ENCODE measurements at places on chromosomes 1 and 21.

DNA sequence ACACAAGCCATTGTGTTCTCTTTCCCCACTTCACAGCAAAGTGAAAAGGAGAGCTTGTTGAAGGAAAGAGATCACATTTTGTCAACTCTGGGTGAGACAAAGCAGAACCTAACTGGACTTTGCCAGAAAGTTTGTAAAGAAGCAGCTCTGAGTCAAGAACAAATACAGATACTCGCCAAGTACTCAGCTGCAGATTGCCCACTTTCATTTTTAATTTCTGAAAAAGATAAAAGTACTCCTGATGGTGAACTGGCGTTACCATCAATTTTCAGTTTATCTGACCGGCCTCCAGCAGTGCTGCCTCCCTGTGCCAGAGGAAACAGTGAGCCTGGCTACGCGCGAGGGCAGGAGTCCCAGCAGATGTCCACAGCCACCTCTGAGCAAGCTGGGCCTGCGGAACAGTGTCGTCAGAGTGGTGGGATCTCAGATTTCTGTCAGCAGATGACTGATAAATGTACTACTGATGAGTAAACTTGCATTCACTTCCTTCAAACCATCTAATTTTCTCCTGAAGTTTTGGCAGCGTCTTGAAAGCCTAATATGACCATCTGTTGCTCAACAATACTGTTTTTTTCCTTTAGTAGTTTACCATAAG, 43.7 kb downstream of the BACH1 start:
- no peak for DNase-seq

- DNase-seq = no peak
Observed at GRCh38 chr1:26887125-26887524, 3.0 kb downstream of the GPN2 start.

DNA sequence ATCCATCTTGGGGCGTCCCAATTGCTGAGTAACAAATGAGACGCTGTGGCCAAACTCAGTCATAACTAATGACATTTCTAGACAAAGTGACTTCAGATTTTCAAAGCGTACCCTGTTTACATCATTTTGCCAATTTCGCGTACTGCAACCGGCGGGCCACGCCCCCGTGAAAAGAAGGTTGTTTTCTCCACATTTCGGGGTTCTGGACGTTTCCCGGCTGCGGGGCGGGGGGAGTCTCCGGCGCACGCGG, 282 bp upstream of the SOD1 start:
- no peak for DNase-seq

- no peak for DNase-seq
Observed at GRCh38 chr21:17925899-17926298, 106.7 kb upstream of the C21orf91 start.

DNA sequence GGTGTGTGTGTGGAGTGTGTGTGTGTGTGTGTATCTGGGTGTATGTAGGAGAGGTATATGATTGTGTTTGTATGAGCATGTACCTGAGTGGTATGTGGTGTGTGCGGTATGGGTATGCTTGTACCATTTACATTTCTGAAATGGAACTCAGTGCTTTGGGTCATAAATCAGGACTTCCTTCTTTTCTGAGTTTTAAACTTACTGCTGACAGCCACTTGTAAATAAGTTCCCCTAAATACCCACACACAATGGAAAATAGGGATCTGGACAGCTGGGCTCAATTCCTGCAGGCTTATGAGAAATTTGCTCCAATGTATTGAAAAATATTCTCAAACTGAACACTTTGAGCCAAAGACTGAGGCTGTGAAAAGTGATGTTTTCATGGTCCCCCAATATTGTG, 293.6 kb downstream of the HLX start:
- no peak for DNase-seq

GRCh38 chr1:116306840-116307442, 66.1 kb upstream of the ATP1A1 start:
- DNase-seq = no peak

DNA sequence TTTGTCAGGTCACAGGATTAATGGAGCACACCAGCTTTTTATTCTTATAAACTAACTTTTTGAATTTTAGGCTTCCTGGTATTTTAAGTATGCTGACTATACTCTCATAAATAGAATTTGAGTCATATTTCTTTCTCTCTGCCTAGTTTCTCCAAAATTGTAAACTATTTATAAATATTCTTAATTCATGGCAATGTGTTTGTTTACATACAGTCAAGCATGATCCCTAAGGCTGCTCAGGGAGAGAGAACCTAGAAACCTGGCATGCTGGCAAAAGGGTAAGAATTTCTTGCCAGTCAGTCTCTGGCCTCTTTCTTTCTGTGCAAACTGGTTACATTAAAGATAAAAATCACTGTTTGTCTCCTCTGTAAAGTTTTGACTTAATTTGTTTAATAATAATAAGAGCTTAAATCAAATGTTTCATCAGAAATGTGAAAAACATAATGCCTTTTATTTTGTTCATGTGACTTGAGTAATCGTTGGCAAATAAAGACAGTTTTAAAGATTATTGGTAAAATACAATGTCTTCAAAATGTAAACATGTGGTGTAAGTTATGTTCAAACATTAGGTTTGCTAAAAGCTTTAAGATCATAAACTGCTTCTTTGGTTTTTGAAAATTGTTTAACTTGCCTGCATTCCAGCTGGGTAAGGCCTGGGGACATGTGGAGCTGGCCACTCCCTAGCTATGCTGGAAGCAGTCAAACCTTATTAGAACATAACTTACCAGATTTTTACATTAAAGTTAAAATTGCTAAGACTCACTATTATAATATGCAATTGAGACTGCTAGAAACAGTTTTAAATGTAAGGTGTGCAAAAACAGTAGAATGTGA, 1401.7 kb downstream of the NCAM2 start:
- no peak for DNase-seq

GRCh38 chr1:154344977-154345837, 19.9 kb downstream of the ATP8B2 start:
- DNase-seq = peak; percentile 67

GRCh38 chr1:96520579-96520947, 201.0 kb upstream of the PTBP2 start:
- DNase-seq = no peak

DNA sequence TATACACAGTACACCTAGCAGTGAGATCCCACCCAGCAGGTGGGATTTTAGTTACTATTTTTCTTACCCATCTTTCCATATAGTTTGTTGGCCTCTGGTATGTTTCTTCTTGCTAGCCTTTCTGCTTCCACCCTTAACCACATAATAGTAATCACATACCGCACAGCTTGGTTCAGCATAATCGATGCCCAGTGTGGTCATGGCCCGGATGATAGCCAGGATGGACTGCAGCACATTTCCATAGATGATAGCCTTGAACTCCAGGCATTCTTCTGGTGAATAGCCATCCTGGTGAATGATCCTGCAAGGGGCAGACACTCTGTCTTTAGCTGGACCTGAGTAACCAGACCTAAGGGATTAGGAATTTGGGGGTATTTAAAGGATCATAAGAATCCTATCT, 9.5 kb downstream of the GNAT2 start:
- DNase-seq = no peak

- no peak for DNase-seq
Observed at GRCh38 chr1:186983327-186983726, 154.6 kb downstream of the PLA2G4A start.

- no peak for DNase-seq
Observed at GRCh38 chr1:225152061-225152460, 222.6 kb downstream of the DNAH14 start.

DNA sequence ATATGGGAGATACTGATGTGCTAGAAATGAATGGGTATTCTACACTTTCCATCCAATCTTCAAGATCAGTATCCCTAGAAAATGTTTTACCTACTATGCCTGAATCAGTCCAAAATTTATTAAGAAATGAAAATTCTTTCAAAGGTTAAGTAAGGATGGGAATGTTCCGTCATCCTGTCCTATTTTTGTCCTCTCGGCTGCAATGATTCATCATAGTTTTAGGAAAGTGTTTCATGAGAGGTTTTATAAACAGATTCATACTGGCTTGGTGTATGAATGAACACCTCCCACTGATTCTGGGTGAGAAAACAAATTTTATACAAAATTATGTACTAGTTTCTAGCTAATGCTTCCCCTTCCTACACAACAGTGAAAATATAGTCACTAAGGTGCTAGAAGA, 504.6 kb upstream of the NR5A2 start:
- no peak for DNase-seq

DNA sequence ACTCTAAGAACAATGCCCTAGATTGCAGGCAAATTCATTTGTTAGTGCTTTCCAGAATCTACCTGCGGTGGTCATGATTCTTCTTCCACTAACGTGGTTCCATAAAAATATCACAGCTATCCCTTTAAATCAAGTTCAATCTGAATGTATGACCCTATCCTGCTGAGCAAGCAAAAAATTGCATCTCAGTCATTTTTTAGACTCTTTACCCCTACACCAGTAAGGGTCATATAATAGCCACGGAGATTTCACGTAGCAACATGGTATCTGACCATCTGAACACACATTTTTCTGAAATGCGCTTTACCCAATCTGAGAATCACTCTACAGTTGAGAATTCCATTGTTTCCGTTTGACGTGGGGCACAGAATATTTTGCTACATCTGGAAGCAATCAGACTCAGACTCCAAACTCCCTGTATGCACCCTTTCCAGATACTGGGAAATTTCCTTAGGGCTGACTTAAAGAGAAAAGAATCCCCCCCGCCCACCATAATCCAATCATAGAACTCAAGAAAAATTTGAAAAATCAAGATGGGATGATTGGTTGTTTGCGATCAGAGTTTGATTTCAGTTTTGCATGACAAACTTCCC, 699.2 kb upstream of the ZP4 start:
- no peak for DNase-seq

- no peak for DNase-seq
Observed at GRCh38 chr1:157829711-157830110, 9.8 kb upstream of the FCRL1 start.

- no peak for DNase-seq
Observed at GRCh38 chr21:15688809-15689208, 41.0 kb upstream of the USP25 start.

DNA sequence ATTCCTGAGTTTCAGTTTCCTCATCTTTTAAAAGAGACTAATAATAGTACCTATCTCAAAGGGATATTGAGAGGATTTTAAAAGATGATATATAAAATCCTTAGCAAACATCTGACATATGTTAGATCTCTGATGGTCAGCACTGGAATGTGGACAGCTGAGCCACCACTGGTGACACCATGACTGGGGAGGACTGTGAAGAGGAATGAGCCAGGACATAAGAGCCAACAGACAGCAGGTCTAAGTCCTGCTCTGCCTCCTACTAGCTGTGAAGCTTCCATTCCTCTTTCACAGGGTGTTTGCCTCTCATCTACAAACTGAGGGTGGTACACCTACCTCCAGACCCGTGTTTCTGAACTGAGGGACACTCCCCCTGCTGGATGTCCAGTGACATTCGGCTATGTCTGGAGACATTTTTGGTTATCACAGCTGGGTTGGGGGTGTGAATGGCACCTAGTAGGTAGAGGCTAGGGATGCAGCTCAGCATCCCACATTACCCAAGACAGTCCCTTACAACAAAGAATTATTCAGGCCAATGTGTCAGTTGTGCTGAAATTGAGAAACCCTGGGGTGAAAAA, 109.1 kb upstream of the OLIG2 start:
- DNase-seq = no peak

GRCh38 chr1:44811234-44811633, 2.9 kb downstream of the BTBD19 start:
- DNase-seq = no peak

GRCh38 chr1:151060007-151060656, at the start of gene MLLT11:
Gene MLLT11, plus strand, starts transcription at chr1:151060397. Its CDS starts 6,828 bp downstream, at chr1:151067225.
- DNase-seq = no peak

DNA sequence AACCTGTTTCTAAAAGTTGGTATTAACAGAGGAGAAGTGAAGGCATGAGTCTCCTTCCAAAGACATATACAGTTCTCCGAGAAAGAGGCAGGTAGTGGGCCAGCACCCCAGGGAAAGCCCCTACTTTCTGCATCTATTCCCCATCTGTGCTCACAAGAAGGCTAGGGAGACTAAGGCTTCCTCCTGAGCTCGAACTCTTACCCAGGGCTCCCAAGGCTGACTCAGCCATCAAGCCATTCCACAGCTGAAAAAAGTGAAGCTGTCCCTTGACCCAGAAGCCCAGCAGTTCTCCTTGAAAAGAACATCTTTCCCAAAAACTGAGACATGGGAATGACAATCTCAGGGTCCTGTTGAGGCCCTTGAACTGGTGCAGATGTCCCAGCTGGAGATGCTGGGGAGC, 1.9 kb upstream of the PADI3 start:
- no peak for DNase-seq

GRCh38 chr1:54398963-54399528, 7.1 kb downstream of the SSBP3 start:
- no peak for DNase-seq

GRCh38 chr21:37758982-37759381, 157.3 kb downstream of the KCNJ6 start:
- DNase-seq = no peak

DNA sequence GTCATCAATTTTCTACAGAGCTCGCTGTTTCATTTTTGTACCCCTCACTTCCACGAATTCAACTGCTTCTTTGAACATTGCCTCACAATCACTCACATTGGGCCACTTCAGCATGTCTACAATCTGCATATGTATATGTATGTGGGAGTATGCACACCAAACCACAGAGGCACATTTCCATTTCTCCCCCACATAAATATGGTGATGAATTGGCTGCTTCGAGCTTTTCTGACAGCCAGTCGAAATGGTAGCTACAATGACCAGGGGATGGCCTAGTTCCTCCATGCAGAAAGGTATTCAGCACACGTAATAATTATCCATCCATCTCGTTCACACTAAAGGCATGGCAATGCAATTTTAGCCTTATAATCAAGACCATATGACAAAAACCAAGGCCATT, 229.6 kb upstream of the ESRRG start:
- no peak for DNase-seq

DNA sequence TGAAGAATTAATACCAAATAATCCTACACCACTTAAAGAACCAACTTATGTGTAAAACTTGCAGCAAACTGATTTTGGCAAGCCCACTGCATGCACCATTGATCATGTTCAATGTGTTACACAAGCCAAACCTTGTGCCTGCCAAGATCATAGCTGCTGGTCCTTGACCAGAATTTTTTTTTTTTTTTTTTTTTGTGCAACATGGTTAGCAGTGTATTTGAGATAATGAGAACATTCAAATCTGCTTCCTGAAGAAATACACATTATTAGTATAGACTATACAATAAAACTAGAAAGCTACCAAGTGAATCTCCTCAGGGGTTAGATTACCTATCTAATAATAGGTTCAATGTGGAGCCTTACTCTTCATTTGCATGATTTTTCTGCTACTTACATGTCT, 421.0 kb downstream of the MRPL39 start:
- DNase-seq = no peak

GRCh38 chr1:198462365-198463019, 78.0 kb downstream of the ATP6V1G3 start:
- no peak for DNase-seq

DNA sequence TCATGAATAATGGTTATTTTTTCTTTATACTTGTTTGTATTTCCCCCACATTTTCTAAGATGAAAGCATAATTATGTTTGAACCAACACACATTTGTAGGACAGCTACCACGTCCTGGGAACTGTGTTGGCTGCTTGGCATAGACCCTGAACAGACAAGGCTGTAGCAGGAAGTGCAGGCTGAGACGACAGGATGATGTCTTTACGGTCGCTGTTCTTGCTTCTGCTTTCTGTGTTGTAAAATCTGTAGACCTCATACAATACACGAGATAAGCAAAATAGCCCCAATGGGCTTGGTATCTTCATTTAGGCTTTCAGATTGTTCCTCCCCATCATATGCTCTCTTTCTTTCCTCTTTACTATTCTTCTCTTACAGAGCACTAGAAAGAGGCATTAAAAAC, 23.3 kb upstream of the OTUD3 start:
- DNase-seq = no peak

- DNase-seq = no peak
Observed at GRCh38 chr1:101253976-101254674, 17.3 kb downstream of the S1PR1 start.

All from stimulated activated CD8-positive, alpha-beta memory T cell treated with anti-CD3 and anti-CD28 coated beads, Interleukin-7, amount 100 ng/mL, for 1 hour (primary cell).